ENCODE measurements at places on chromosomes 5 and 9. TPM values are rescaled to one million over a fixed set of nuclear protein-coding genes. Genes with fewer than 3 reads are reported as not detected.

C5orf58 gene
- not detected for total RNA-seq

GRCh38 chr5:100182402-100182801 lies 352.8 kb upstream of the FAM174A start:
- no peak for DNase-seq
- H3K27ac ChIP-seq, result no peak overlapping the region
- H3K36me3 ChIP-seq, result no peaks in the 10 kb centered on the region
- H3K27me3 ChIP-seq, result no peaks in the 10 kb centered on the region

- no peak overlapping the region for H3K27ac ChIP-seq
- no peak overlapping the region for H3K4me3 ChIP-seq
- H3K27me3 ChIP-seq, result no peaks in the 10 kb centered on the region
- H3K4me1 ChIP-seq, result no peaks in the 10 kb centered on the region
- no peak for DNase-seq
These were observed 47.6 kb downstream of the ADAMTS6 start for GRCh38 chr5:65434122-65434521.

DNA sequence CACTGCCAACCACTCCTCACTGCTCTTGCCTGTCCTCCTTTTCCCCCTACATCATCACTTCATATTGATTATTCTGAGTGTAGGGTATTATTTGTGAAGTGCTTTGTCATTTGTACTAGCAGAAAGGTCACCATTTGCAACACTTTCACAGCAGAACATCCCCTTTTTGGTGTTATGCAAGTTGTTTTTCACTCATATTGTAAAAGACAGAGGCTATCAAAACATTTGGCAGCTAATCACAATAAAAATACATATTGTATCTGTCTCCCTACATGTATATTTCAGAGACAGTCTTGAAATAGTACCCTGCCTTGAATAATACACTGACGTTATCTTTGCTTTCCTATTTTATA lies 82.3 kb downstream of the ANXA1 start:
- H3K27ac ChIP-seq, result no peak overlapping the region
- H3K4me3 ChIP-seq, result no peak overlapping the region
- no peaks in the 10 kb centered on the region for H3K36me3 ChIP-seq
- no peaks in the 10 kb centered on the region for H3K4me1 ChIP-seq
- no peaks in the 10 kb centered on the region for H3K27me3 ChIP-seq

CDO1 gene
- total RNA-seq, result 1.2 TPM
